Stimulated activated CD4-positive, alpha-beta T cell treated with anti-CD3 and anti-CD28 coated beads, Interleukin-4, amount 100 ng/mL, for 24 hours (primary cell): ENCODE measurements at places on chromosomes 3 and 15.
A peak's percentile ranks its signal among the peaks of the same experiment; 100 is the strongest.

DNA sequence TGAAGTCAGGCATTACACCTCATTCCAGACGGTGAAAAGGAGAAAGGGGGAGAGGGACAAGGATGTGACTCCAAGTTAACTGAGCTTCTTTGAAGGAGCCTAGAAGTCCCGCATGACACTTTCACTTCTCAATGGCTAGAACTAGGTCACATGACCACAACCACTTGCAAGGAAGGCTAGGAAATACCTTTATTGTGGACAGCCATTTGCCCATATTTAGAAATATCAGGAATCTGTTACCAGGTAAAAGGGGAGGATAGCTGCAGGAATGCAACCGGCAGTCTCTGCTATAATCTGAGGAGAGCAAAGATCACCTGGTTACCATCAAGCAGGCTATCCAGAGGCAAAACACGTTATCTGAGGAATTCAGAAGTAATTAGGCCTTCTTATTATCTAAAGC, 28.9 kb upstream of the PXYLP1 start:
- DNase-seq = no peak

GRCh38 chr15:66161108-66161507, 92.4 kb downstream of the MEGF11 start:
- DNase-seq = no peak

DNA sequence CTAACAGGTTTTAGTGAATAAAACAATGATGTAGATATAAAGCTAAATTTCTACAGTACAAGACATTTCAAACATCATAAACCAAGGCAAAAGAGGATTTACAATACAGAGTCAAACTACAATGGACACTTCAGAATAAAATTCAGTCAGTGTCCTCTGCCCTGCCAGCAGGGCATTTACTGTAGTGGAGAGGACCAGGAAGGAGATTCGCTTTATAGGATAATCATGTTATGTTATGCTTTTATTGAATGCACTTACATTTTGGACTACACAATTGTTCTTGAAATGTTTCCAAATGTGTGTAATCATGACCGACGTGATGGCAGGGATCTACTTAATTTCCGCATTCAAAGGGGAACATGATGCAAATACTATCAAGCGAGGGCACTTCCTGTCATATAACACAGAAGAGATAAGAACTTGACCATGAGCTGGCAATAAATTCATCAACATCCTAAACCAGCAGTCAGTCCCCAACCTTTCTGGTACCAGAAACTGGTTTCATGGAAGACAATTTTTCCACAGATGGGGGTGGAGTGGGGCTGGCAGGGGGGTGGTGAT, 925.6 kb downstream of the FHIT start:
- no peak for DNase-seq

DNA sequence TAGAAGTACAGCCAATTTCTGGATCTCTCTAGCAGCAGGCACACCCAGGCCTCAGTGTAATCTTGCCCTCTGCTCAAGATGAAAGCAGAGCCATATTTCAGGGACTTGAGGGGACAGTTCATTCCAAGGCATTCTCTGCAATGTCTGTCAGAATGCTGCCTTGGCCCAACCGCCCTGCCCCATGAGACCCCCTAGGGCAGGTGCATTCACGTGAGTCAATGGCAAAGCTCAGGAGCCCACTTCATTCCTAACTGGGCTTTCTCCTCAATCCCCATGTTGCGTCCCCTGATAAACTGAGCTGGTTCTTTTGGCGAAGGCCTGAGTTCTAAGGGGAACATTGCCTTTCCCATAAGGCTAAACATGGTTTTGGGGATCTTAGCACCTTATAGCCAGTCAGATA, 9.5 kb downstream of the SNTN start:
- DNase-seq = no peak

- DNase-seq = peak; percentile 48
Measured at GRCh38 chr3:30319713-30320112, 286.7 kb upstream of the TGFBR2 start.

GRCh38 chr3:142896201-142896755, 7.4 kb upstream of the PCOLCE2 start:
- DNase-seq = no peak

GRCh38 chr15:42502477-42502876, 7.0 kb downstream of the SNAP23 start:
- no peak for DNase-seq

- no peak for DNase-seq
Measured at GRCh38 chr3:128351546-128351945, 115.1 kb downstream of the DNAJB8 start.

- no peak for DNase-seq
Measured at GRCh38 chr3:168156479-168156878, 60.8 kb upstream of the GOLIM4 start.

- DNase-seq = peak; percentile 63
Measured at GRCh38 chr3:45509038-45509767, 85.3 kb upstream of the LIMD1 start.

GRCh38 chr3:165883863-165884478, 46.7 kb upstream of the BCHE start:
- no peak for DNase-seq

GRCh38 chr15:51499379-51499976, 123.1 kb downstream of the DMXL2 start:
- DNase-seq = no peak

DNA sequence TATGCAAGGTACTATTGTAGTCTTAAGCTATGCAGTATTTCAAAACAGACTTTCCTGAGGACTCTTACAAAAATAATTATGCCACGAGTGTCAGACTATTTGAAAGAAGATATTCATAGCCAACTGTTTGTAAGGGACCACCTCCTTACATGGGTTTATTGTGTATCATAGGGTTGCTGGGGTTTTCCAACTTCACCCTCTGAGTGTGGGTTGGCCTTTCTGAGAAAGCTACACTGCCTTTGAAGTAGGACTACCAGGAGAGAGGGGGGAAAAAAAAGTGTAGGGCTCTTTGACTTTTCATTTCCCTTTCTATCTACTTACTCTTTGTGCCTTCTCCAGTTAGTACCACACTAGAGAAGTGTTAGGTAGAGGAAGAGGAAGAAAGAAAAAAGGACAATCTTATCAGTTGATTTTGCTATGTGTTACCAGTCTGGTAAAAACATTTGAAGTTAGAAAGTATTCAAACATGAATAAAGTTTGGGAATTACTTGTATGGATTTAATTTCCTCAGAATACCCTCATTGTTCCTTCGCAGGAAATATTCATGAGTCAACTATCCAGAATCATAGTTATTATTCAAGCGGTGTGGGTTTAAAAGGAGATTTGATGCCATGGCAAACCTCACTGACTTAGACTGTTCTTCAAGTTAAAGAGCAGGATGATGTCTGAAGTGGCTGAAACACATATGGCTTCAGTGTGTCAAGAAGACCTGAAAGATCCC, 329.3 kb upstream of the THBS1 start:
- no peak for DNase-seq

GRCh38 chr3:153287017-153287416, 125.0 kb downstream of the RAP2B start:
- DNase-seq = no peak

DNA sequence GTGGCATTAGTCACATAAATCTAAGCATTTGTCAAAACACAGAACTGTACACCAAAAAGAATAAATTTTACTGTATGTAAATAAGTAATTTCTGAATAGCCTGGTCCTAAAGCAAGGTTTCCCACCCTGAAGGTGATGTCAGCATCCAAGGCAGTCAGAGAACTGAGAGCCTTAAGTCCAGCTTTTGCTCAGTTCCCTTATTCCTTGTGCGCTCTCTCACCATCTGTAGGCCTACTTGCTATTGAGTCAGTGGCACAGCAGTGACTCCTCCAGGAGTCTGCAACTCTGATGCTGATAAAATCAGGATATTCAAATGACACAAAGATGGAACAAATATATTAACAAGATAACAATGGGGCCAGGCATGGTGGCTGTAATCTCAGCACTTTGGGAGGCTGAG, 22.3 kb downstream of the VPS39 start:
- DNase-seq = no peak

- DNase-seq = no peak
Measured at GRCh38 chr3:154900816-154901215, 179.3 kb upstream of the MME start.

- DNase-seq = no peak
Measured at GRCh38 chr3:33795856-33796536, 2.4 kb upstream of the PDCD6IP start.

DNA sequence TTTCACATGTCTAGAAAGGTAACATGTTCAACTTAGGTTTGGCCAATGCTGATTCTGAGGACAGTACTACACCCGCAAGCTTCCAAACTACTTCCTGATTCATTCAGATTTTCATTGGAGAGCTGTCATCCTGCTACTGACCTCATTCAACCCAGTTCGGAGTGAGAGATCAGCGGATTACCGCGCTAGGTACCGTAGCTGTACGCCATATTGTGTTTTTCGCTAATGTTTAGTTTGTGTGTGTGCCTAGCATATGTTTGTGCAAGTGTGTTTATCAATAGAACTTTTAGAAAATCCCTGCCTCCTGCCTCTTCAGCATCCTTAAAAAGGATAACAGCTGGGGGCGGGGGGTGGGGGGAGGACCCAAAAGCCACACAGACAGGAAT, 1.1 kb downstream of the ZBTB20 start:
- peak; percentile 49 for DNase-seq

- no peak for DNase-seq
Measured at GRCh38 chr3:16203671-16204629, 29.5 kb downstream of the GALNT15 start.

- no peak for DNase-seq
Measured at GRCh38 chr3:108113975-108114374, 23.1 kb upstream of the CD47 start.

GRCh38 chr15:100713163-100713867, 110.9 kb downstream of the ASB7 start:
- DNase-seq = no peak

DNA sequence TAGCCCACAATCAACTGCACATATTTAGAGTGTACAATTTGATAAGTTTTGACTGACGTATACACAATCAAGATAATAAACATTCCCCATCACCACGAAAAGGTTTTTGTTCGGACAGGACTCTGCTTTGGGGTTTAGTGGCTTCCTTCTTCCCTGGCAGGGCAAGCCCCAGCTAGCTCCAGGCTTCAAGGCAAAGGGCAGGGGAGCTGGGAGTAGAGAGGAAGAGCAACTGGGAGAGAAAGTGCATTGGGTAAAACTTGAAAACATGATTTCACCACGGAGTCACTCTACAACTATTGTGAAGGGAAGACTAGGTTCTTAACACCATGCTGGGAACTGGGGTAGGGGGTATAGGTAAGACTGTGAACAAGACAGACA, 185.1 kb upstream of the UBE2E1 start:
- no peak for DNase-seq

- DNase-seq = no peak
Measured at GRCh38 chr3:114615523-114616085, 321.8 kb downstream of the TIGIT start.

GRCh38 chr15:30924353-30924752, 20.6 kb downstream of the FAN1 start:
- DNase-seq = no peak

DNA sequence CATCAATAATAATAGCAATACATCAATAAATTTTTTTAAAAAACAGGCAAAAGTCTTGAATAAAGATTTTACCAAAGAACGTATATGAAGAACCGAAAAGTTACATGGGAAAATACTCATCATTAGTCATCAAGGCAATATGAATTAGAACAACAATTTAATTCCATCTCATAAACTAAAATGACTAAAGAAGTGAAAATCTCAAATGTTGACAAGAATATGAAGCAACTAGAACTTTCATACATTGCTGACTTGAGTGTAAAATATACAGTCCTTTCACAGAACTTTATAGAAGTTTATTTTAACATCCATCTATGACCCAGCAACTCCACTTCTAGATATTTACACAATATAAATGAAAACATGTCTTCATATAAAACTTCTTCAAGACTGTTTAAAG, 35.3 kb upstream of the ABHD10 start:
- DNase-seq = no peak

GRCh38 chr3:134458406-134458945, 27.3 kb downstream of the ANAPC13 start:
- no peak for DNase-seq
